Cortex of kidney (tissue), 1 donor: ENCODE measurements at places on chromosomes 6 and 20.

GRCh38 chr6:26359765-26360164, 5.2 kb upstream of the BTN3A2 start:
- DNase-seq, result no peak

DNA sequence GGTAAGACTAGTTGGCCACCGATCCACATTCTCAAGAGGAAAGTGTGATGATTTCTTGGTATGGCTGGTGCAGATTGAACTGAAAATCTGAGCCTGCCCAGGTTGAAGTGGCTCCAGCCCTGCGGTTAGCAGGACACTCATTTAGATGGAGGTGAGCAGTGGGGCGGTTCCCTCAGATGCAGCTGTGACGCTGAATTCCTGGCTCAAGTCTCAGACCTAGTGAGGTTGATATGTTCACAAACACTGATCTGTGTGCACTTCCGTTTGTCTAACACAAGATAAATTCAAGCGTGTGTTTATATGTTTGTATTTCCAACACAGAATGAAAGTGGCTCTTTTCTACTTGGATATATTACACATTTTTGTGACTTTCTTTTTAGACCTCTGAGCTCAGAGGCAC, 83.4 kb upstream of the FRMD1 start:
- no peak for DNase-seq

DNA sequence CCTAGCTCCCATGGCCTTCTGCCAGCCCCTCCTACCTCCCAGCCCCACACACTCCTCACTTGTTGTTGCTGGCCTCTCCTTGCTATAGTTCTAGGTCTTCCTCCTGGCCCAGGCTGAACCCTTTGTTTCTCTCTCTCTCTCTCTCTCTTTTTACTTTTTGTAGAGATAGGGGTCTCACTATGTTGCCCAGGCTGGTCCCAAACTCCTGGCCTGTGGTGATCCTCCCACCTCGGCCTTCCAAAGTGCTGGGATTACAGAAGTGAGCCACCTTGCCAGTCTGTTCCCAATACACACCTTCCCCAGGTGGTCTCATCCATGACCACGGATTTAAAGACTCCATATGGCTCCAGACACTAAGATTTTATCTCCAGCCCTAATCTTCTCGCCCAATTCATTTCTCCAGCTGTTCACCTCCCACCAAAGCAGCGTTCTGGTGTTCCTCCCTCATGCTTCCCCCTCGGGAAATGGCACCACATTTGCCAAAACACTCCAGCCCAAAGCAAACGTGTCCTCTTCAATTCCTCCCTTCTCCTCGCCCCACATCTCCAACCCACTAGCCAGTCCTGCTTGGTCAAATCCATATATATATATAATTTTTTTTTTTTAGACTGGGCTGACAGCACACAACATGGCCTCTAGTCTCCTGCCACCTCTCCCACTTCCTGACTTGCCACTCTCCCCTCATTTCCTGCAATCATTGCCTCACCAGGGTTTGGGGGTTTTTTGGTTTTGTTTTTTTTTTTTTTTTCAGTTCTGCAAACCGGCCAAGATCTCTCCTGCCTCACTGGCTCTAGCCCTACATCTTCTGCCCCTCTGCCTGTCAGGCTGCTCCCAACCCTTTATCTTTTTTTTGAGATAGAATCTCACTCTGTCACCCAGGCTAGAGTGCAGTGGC, 104.4 kb downstream of the NCR2 start:
- DNase-seq, result no peak

DNA sequence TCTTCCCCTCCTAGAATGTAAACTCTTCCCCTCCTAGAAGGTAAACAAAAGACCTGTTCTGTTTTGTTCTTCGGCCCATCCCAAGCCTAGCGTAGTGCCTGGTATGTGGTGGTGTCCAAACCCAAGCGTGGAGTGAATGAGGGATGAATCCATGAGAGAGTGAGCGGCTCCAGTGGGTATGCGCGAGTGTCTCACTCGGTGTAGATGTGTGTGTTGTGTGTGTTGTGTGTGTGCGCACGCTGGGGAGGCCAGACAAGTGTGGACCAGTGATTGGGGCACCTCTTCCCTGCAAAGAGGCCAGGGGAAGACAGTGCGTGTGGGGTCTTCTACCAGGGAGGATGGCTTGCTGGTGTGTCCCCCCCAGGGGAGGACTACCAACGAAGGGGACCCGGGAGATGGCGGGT, 392 bp upstream of the SLC2A10 start:
- no peak for DNase-seq

DNA sequence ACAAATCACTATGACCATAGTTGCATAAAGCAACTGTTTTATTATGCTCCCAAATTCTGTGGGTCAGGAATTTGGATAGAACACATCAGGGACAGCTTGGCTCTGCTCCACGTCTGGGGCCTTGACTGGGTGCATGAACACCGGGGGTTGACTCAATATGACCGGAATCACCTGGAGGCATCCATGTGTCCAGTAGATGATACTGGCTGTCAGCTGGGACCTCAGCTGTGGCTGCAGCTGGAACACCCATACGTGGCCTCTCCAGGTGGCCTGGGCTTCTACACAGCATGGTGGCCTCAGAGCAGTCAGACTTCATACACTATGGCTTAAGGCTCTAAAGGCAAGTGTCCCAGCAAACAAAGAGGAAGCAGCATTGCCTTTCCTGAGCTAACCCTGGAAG, 113.4 kb downstream of the NRN1 start:
- no peak for DNase-seq

GRCh38 chr20:46894579-46894958, at the start of gene EYA2:
EYA2 (plus strand) TSS chr20:46894843; CDS start chr20:46990011, 95,168 bp downstream.
- no peak for DNase-seq

DNA sequence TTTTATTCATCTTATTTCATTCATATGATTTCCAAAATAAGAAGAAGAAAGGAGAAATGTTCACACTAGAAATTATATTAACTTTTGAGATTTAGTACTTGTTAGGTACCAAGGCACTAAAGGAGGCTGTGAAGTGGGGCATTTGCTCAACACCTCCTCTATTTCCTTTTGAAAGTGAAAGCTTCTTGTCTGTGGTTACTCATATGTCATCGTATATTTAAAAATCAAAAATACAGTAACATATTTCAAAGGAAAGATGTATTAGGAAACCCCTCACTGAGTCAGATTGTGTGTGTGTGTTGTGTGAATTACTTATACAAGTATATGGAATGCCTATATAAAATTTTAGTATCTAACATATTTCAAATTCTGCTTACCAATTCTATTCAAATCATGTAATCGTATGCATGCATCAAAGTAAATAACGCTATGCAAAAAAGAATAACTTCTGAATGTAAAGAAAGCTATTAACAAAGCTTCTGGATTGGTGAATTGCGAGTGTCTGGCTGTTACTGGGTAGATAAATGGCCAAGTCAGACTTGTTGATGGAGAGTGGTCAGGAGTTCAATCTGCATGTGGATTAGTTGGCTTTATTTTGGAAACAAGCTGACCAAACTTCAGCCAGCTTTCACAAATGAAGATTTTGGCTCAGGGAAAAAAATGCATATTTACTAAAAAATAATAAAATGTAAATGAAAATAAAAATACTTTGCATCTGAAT, 70.9 kb downstream of the PACRG start:
- no peak for DNase-seq

GRCh38 chr6:38797391-38797790, 82.3 kb downstream of the DNAH8 start:
- no peak for DNase-seq

- DNase-seq, result no peak
Observed at GRCh38 chr6:166946125-166946524, 10.2 kb downstream of the RNASET2 start.

DNA sequence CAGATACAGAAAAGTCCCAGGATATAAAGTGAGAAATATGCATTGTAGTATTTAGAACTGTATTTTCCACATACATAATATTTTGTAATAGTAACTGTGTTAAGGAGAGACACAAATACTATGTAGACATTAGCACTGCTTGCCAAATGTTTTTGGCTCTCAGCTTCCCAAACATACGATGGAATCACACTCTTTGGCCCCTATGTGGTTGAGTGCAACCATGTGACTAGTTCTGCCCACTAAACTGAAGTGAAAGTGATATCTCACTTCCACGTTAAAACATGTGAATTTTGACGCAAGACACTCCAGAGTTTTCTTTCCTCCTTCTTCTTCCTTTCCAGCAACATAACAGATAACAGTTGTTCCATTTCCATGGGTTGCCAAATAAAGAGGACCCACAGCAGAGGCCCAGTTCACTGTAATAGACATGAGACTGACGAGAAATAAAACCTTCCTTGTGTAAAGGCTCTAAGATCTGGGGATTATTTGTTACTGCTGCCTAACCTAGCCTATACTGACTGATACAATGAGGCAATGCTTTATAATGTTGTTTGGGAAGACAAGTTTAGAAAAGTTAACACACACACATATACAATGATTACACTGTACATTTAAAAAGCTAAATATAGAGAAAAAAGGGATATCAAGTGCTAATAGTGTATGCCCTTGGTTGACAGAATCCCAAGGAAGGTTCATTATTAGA, 97.2 kb downstream of the PTPRT start:
- no peak for DNase-seq

DNA sequence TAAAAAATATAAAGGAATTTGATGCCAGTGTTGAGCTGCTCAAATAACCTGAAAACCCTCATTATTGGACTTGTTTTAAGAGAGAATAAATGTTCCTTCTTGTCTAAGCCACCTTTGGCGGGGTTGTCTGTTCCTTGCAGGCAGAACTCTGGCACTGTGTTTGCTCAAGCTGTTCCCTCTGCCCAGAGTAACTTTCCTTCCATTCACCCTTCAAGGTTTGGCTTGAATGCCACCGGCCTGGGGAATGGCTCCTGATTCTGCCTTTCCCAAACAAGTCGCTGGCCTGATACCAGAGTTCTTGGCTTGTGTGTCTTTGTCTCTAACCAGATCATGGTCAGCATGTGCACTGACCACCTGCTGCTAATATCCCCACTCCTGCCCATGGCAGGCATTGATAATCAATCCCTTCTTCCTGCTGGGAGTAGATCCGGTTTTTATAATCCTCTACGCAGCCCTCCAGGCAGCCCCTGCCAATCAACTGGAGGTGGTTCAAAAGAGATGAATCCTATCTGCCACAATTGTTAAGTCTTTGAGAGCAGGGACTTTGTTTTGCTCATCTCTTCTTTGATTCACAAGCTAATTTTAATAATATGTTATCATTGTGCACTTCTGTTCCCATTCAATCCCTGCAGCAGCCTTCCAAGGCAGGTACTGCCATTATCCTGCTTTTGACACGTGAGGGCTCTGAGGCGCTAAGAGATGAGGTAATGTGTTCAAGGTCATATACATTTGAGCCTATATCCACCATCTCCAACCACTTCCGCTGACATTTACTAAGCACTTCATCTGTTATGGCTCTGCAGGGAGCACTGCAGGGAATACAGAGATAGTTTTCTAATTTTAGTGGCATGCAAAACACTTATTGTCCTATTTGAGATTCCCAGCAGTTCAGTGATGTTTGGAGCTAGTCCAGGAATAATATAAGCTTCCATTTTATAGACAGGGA, 3.1 kb upstream of the CCM2L start:
- DNase-seq, result no peak

DNA sequence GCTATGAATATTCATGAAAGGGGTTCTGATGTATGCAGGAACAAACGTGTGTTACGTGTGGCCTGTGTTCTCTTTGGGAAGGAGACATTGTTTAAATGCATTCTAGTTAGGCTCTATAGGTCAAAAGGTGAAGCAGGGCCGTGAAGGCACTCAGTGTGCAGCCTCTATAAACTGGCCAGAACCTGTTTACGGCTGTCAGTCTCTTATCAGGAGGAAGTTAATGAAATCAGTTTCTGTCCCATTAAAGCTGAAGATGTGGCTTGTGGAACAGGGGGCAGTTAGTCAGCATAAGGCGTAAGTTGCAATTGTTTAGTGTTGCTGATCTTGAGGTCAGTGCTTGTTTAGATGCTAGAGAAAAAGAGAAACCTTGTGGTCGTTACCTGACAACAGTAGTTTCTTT, 111.5 kb upstream of the KCNG1 start:
- DNase-seq, result no peak

DNA sequence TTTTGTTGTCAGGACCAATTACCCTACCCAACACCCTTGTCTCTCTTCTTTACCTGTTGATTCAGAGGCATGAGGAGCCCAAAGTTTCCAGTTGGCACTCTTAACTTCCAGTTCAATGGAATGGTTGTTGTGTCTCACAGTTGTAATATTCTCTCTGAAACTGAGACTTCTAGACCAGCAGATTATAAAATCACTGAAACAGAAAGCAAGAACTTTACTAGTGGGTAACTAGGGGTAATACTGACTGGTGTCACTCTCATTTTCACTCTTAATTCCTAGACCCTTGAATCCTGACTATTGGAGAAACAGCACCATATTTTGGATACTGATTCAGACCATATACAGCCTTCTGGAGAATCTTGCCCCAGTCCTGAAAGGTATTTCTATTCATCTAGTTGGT, 140.2 kb upstream of the MMS22L start:
- DNase-seq, result no peak

GRCh38 chr6:169851641-169852503, 100.5 kb downstream of the ERMARD start:
- DNase-seq, result no peak

DNA sequence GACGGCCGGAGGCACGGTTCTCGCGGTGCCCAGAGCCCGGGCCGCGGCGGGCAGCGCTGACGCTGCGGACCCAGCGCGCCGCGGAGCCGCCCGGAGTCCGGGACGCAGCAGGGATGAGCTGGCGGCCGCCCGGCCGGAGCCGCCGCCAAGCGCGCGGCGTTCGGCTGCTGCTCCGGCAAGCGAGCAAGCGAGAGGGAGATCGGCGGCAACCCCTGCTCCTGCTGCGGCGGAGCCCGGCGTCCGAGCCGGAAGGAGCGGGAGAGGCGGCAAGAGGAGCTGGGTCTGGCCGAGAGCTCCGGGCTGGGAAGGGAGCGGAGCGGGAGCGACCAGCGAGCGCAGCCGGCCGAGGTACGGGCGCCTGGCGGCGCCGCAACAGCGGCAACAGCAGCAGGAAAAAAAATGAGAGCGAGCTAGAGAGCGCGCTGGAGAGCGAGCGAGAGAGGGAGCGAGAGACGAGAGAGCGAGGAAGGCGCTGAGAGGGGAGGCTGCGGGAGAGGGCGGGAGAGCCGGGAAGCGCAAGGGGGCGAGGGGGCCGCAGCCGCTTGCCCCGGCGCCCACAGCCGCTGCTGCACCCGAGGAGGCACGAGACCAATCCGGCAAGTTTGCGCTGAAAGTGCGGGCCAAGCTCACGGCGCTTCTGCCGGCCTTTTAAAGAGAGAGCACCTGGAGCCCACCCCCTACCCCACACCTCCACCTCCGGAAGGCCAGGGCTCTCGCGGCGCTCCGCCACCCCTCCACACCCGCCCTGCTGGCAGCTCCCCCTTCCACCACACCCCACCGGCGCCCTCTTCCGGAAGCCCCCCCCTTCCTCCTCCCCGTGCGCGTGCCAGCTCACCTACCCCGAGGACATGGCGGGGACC, 496 bp downstream of the GRM4 start:
- no peak for DNase-seq

GRCh38 chr20:25160467-25160866, 35.0 kb upstream of the ENTPD6 start:
- DNase-seq, result no peak

DNA sequence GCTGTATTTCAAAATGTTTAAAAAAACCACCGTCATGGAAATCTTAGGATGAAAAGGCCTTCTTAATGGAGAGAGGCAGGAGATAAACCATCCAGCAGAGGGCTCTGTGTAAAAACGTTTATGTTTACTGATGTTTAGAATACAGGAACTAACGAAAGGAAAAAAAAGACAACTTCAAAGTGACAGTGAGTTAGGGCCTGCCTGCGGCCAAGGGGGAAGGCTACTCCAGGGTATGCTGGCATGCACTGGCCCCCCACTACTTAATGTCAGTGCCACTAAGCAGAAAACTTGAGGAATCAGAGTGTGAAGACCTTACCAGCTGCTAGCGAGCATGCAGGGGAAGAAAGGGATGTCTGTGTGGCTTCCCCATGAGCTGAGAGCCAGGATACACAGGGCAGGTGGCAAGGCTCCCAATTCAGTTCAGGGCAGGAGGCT, 47.7 kb downstream of the AKAP7 start:
- DNase-seq, result no peak

- no peak for DNase-seq
Observed at GRCh38 chr6:41546866-41547798, 951 bp downstream of the FOXP4 start.
